ENCODE measurements at places on chromosomes 11 and 22. TPM values are rescaled to one million over a fixed set of nuclear protein-coding genes. Genes with fewer than 3 reads are reported as not detected.
A peak's percentile ranks its signal among the peaks of the same experiment; 100 is the strongest.

DNA sequence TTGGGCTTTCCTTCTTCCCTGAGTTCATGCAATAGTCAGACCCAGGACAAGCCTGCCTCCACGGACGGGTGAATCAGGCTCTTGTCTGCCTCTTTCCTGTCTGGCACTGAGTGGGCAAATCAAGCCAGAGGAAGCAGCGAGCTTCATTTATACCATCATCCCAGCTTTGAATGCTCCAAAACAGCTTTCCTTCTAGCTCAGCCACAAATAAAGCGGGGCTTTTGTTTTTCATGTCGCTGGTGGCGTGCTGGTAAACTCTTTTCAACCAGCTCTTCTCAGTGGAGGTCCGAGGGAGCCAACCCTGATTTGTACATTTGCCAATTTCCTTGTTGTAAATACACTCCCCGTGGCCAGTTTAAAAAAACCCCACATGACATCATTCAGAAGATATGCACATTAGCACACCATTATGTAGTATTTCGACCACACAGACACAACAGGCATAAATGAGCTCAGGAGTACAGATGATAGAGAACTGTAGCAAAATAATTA is 8.6 kb downstream of the C11orf91 start:
- ATAC-seq: no peak

DNA sequence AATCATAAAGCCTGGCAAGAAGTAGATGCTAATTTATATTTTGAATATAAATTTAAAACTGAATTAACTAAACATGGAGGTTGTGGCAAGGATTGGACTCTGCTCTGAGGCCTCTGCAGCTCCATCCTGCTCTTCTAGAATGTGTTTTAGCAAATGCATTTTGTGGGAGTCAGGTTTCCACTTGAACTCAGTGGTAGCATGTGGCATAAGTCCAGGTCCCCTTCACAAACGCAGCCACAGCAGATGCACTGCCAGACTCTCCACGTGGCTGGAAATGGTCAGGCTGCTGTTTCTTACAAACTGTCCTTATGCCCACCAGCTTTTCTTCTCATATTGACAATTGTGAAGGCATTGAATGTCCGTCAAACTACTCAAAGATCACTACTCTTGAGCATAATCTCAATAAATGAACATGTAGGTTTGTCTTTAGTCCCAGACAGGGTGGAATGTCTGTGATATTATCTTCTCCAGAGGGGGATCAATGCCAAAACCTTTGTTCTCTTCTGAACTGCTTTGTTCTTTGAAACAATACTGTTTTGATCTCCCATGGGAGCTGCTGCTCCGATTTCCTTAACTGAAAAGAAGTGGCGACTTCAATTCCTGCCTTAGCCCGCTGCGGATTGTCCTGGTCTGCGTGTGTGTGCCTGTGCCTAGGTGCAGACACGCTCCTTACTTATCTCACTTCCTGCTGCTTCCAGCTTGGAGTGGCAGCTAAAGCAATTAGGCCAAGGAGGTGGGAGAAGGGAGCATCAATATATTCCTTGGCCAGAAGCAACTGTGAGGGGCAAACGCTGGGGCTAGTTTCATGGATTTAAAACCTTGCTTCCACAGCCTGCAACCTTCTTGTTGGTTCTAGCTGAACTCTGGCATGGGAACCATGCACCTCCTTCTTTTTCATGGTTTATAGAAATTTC is 24.2 kb downstream of the EIF4G2 start:
- ATAC-seq: no peak

GRCh38 chr11:113554526-113554925 is 79.3 kb upstream of the DRD2 start:
- no peak for ATAC-seq

DNA sequence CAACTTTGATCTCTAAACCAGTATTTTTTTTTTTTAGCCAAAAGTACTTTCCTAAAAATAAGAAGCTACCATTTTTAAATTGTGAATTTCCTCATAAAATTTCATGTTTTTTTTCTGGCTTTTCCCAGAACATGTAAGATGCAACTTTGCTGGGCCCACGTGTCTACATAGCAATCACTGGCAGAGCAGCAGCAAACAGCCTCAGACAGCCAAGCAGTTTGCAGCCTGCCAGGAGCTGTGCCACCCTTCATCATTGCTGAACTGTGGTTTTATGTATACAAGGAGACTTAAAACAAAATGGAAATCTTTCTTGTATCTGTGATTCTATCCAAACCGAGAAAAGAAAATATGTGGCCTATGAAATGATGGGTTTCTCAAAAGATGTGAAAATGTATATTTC is 110.2 kb downstream of the GRIA4 start:
- ATAC-seq: no peak

DNA sequence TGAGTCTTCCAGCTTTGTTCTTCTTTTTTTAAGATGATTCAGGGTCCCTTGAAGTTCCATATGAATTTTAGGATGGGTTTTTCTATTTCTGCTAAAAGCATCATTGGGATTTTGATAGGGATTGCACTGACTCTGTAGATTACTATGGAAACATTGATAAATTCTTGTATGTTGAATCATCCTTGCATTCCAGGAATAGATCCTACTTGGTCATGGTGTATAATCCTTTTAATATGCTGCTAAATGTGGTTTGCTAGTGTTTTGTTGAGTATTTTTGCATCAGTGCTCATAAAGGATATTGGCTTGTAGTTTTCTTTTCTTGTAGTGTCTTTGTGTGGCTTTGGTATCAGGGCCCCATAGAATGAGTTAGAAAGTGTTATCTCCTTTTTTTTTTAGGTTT is 34.9 kb upstream of the PHOX2A start:
- no peak for ATAC-seq

- ATAC-seq: no peak
These were observed 44.3 kb upstream of the TTC12 start for GRCh38 chr11:113270080-113270479.

GRCh38 chr11:8222820-8223512 is 40.7 kb downstream of the LMO1 start:
- ATAC-seq: peak; percentile 35

- no peak for ATAC-seq
These were observed 34.7 kb downstream of the PARVA start for GRCh38 chr11:12411806-12412727.

GRCh38 chr11:76266286-76267100 is 60.2 kb upstream of the WNT11 start:
- ATAC-seq: peak; percentile 59

- peak; percentile 99 for ATAC-seq
These were observed 4.9 kb downstream of the OVOL1 start for GRCh38 chr11:65791719-65792213.

DNA sequence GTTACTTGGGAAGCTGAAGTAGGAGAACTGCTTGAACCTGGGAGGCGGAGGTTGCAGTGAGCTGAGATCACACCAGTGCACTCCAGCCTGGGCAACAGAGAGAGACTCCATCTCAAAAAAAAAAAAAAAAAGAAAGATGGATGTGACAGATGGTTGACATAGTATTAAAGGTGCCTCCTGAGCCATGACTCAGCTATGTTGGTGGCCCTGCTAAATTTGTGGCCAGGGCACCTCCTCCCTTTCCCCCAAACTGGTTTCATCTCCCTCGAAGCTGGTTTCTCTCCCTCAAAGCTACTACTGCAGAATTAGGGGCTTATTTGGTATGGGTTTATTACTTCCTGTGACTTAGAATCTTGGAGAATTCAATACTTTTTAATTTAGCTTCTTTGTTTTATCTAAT is 31.5 kb downstream of the SDHD start:
- ATAC-seq: peak; percentile 37

- no peak for ATAC-seq
These were observed 69.2 kb downstream of the BLID start for GRCh38 chr11:122046846-122047245.

DNA sequence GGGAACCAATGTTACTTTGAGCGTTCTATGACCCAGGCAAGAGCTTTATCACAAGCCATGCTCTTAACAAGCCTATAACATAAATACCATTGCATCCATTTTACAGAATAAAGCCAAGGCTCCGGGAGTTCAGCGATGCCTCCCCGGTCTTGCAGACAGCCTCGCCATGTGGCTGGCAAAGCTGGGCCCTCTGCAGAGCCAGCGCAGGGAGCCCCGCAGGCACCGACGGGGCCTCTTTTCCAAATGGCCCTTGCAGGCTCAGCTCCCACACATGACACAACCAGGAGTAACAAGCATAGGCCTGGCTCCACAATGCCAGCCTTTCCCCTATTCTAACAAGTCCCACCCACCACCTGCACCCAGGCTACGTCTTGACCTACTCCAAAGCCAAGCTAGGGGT is 72.2 kb upstream of the TSPAN18 start:
- ATAC-seq: no peak

DNA sequence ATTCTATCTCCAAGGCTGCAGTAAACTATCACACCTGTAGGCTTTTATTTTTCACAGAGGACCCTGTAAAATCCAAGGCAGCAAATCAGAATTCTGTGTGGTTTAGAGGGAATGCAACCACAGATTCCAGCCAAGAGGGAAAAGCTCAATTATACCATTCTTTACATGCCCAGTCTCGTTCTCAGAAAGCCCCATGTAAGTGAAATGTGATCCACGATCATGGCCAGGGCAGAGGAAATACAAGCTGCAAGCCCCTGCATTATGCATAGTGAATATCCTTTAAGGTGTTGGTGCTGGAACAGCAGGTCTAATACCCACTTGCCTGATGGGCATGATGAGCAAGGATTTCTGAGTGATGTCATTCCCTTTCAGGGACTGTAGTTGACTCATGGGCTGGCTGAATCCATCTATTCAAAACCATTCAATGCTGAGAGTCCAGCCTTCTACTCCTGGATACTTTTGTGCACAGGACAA is 198.7 kb upstream of the MTMR2 start:
- ATAC-seq: peak; percentile 51

DNA sequence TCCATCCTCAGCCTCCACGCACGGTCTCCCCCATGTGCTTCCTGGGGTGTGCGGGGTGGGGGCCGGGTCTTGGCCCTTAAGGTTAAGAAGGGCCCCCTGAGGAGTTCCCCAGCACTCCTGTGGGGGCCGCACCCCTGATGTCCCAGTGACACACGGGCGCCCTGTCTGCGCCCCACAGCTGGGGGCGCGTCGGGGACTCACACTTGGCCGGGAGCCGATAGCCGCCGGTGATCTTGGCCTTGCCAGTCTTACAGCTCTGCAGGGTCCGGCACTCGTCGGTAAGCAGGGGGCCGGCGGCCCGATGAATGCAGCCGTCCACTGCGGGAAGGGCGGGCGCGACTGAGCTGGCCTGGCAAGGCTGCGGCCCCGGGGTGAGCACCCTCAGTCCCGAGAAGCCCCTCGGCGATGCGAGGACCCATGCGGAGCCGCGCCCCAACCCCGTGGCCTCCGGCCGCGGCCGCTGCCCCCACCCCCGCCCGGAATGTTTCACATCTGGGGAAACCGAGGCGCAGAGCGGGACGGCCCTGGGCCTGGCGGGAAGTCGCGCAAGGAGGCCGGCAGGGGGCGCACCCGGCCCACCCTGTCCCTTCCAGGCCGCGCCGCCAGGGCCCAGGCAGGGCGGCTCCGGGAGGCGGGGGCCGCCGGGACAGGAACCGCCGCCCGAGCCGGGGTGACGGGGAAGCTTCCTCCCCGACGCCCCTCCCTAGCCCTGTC is 13.9 kb downstream of the OTUB1 start:
- peak; percentile 89 for ATAC-seq

DNA sequence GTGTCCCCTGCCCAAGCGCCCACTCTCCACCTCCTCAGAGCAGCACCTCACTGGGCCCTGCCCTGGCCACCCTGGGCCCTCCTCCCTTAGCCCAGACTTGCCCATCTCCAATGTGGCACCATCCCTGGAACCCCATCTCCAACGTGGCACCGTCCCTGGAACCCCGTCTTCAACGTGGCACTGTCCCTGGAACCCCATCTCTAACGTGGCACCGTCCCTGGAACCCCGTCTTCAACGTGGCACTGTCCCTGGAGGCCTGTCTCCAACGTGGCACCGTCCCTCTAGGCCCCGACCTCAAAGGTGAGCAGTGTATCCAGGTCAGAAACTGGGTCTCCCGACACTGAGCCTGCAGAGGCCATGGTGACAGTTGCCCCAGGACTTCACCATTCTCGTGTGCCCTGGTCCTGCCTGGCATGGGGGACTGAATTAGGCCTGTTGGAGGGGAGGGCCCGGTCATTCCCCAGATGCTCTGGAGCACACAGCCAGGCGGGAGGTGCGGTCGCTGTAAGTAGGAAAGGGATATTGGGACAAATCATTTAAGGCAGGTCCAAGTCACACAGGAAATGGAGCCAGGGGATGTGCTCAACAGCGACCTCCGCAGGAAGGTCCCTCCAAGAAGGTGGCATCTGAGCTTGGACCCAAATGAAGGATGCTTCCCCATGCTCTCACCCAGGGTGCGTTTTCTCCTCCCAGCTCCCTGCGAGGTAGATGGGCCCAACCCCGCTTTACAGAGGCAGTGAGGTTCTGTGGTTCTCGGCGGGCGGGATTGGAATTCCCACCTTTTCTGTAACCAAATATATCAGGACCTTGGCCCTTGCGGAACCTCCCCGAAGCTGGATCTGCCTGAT is 2.4 kb upstream of the CTSD start:
- ATAC-seq: no peak

GRCh38 chr11:36738292-36738861 is 140.3 kb upstream of the RAG2 start:
- no peak for ATAC-seq

GRCh38 chr11:7590529-7590928 is 76.7 kb downstream of the PPFIBP2 start:
- ATAC-seq: no peak

DNA sequence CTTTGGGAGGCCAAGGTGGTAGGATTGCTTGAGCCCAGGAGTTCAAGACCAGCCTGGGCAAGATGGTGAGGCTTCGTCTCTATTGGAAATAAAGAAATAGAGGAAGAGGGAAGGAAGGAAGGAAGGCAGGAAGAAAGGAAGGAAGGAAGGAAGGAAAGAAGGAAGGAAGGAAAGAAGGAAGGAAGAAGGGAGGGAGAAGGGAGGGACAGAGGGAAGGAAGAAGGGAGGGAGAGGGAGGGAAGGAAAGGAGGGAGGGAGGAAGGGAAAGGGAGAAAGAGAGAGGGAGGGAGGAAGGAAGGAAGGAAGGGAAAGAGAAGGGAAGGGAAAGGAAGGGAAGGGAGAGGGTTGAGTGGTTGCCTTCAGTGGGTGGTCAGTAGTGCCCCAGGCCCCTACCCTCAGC is 13.9 kb upstream of the PNPLA3 start:
- no peak for ATAC-seq

- ATAC-seq: no peak
These were observed 58.8 kb downstream of the CHRDL2 start for GRCh38 chr11:74672332-74672955.

Gene OR10D3
- total RNA-seq: not detected

Gene FXYD6
- not detected for total RNA-seq

Gene DCPS
- 28.1 TPM for total RNA-seq

Gene ADAMTS15
- total RNA-seq: not detected

Gene CASP5
- not detected for total RNA-seq

Gene CNGA4
- total RNA-seq: 0.24 TPM

Gene ESRRA
- 55.7 TPM for total RNA-seq

Gene ELMOD1
- total RNA-seq: not detected

Gene UBE2L6
- 110 TPM for total RNA-seq
